Stimulated activated CD8-positive, alpha-beta memory T cell treated with anti-CD3 and anti-CD28 coated beads, Interleukin-4, amount 100 ng/mL, for 1 hour (primary cell): ENCODE measurements at places on chromosomes 13 and 19.
A peak's percentile ranks its signal among the peaks of the same experiment; 100 is the strongest.

GRCh38 chr19:15367439-15367838, 12.1 kb downstream of the AKAP8 start:
- no peak for DNase-seq

- DNase-seq = no peak
Observed at GRCh38 chr19:49859682-49860335, 7.6 kb downstream of the PNKP start.

- no peak for DNase-seq
Observed at GRCh38 chr13:69389899-69390298, 717.7 kb upstream of the ATXN8OS start.

DNA sequence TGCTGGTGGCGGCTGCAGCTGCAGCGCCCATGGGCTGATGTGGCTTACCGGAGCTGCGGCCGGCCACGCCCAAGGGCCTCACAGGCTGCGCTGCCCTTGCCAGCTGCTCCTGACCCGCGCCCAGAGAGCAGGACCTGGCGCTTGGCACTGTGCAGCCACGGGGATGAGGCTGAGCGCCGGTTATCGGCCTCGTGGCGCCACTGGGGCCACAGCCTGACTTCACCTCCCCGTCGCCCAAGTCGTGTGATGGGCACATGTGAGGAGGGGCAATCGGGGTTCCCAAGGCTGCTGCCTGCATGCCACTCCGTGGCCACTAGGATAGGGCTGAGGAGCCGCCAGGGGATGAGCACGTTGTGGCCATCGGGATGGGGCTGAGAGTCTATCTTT, 77.2 kb upstream of the PABPC3 start:
- DNase-seq = no peak

GRCh38 chr19:37251308-37252229, 33.6 kb downstream of the ZNF383 start:
- no peak for DNase-seq

- no peak for DNase-seq
Observed at GRCh38 chr19:36939153-36939552, 23.0 kb downstream of the ZNF568 start.

DNA sequence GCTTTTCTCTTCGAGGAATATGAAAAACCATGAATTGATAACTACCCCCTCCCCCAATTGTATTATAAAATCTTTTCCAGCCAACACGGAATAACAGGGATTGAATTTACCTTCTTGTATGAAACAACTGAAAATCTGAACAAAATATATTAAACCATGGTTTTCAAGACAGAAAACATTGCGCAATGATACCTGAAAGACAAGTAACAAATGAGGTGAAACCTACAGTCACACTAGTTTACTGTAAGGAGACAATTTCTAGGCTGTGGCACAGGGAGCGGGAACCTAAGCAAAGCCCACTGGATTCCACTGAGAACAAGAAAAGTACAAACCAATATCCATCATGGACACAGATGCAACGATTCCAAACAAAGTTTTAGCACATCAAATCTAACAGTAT, 53.4 kb downstream of the ZNF283 start:
- no peak for DNase-seq

GRCh38 chr19:15296353-15296752, 36.0 kb downstream of the BRD4 start:
- DNase-seq = no peak

- DNase-seq = no peak
Observed at GRCh38 chr19:55377356-55378131, 918 bp downstream of the TMEM190 start.

- DNase-seq = no peak
Observed at GRCh38 chr19:41456342-41456918, 13.5 kb downstream of the ERICH4 start.

DNA sequence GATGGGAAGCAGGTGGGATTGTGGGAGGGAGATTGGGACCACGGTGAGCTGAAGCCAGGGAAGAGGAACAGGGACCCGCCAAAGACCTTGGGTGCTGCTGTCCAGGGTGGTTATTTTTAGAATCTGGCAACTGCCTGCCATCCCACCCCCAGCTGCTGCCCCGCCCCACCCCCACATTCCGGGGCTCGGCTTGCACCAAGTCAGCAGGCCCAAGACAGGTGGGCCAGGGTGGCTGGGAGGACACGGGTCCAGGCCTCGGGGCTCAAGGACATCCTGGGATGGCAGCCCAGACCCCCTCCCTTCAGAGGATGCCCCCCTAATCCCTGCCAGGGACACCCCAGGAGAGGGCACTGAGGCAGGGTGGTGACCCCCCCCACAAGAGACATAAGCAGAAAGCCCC, 827 bp downstream of the CKM start:
- no peak for DNase-seq

DNA sequence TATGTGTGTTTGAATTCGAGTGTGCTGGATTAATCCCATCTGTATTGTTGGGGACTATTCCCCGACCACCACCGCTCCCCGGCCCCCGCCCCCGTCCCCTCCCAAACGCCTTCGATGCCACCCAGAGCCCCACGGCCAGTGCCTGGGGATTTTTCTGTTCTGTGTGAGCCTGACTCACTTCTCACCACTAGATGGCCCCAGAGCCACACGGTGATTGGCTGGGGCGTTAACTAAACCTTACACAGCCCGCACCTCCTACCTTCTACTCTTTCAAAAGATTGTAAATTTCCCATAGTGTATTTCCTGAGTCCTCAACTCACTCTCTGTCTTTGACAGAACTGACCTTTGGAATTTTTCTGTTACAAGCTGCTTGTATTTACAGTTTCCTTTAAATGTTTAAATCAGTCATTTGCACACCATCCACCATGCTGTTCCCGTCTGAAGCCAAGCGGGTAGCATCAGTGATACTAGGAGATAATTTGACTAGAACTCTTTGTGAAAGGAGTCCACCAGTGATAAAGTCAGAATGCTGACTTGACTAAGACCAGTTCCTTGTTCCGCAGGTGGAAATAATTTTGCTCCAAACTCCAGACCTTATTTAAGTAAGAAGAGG, 61.4 kb downstream of the RFX2 start:
- peak; percentile 62 for DNase-seq

DNA sequence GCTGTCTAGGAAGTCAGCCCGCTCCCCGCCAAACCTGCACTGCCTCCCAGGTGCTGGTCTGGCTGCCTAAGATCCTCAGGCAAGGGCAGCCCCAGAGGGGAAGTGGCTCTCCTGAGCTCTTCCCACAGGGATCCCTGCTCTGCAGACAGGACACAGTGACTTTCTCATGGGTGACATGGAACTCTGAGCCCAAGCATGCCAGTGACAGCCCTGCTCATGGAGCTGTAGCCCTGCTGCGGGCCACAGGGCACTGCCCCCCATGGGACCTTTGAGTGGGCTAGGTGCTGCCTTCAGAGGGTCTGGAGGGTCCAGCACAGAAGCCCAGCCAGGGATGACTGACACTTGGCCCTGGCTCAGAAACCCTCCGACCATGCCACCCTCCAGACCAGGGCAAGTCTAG, 109.1 kb downstream of the TUBA3C start:
- DNase-seq = no peak

GRCh38 chr13:42355092-42355485, 83.1 kb downstream of the AKAP11 start:
- DNase-seq = peak; percentile 34

- no peak for DNase-seq
Observed at GRCh38 chr19:28134311-28134710, 1078.6 kb downstream of the UQCRFS1 start.

- no peak for DNase-seq
Observed at GRCh38 chr19:1862424-1863327, 703 bp downstream of the KLF16 start.

DNA sequence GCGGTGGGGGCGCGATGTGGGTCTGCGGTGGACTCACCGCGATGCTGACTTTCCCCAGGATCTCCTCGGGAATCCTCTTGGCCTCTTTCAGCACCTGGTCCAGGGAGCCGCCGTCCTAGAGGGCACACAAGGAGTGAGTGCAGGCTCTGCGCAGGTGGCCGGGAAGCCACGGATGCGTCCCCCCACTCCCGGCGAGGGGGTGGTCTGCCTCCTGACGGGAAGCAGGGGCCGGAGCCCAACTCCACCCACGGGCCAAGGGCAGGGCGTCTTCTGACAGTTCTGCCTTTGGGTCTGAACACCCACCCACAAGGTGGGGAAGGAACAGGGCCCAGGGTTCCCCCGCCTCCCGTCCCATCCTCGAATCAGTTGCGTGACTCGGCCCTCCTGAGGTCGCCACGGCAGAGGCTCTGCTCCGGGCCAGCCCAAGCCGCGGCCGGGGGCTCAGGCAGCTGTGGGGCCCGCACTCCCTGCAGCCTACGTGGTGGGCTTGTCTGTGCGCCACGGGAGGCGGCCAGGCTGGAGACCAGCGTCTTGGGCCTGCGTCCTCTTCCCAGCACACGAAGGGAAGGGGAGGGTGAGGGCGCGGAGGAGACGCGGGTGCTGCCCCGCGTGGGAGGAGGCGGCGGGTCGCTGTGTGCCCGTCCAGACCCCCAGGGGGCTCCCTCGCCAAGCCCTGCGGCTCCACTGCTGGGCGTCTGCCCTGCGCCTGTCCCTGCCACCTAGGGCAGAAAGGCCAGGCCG, 21.4 kb downstream of the MAP2K2 start:
- no peak for DNase-seq

- DNase-seq = no peak
Observed at GRCh38 chr13:51785712-51786424, 18.1 kb downstream of the DHRS12 start.

DNA sequence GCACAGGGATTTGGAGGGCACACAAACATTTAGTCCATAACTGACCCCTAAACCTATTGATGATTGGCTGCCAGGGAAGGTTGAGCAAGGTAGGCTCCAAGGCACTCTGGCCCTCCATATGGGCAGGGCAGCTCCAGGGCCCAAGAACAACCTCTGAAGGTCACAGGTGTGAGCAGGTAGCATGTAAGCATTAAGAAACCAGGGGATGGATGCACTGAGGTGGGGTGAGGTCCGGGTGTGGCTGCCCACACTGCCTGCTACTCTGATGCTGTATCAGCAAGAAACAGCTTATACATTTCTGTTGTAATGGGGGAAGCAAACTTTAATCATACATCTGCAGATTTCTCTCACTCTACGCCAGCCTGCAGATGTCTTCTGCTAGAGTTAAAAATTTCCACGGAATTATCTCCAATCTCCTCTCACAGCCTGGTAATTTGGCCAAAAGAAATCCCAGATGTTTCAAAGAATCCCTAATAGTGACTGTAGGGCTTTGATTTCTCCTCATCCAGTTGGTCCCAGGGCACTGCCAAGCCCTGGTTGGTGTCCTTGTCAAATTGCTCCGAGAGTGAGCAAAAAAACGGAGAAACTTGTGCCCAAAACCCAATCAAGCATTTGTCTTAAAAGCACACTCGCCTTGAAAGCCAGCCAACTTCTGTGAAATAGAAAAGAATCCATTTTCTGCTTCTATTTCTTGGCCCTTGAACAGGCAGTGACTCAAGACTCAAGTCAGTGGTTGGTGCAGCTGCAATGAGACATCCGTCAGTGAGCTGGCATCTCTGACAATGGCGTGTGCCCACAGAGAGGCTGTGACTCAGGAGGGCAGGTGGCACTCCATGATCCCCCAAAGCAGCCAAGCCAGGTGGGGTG, 72.5 kb upstream of the MRI1 start:
- DNase-seq = no peak

- no peak for DNase-seq
Observed at GRCh38 chr13:20002787-20003186, 44.3 kb downstream of the ZMYM2 start.

- DNase-seq = no peak
Observed at GRCh38 chr19:53057904-53058580, 13.5 kb downstream of the ERVV-2 start.

DNA sequence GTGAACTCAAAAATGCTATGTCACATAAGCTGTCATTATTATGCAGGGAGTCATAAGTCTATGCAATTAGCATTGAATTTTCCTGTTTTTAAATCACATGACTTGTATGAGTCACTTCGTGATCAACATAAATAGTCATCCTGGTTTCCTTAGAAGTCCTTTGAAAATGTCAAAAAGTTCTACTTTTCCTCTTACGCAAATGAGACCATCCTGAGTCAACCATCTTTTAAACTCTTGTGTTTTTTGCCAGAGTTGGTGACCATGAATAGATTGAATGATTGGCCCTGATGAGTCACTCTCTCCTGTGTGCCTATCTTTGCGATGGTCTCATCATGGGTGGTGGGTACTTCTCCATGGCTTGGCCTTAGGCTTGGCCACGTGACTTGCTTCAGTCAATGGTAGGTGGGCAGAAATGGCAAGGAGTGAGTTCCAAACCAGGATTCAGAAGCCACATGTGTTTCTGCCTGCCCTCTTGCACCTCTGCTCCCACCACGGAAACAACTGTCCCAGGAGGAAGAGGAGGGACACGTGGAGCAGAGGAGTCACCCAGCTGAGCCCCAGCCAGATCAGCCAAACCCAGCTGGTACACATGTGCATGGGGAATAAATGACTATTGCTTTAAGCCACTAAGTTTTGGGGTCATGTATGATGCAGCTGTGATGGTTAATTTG, 123.5 kb upstream of the CACNA1A start:
- DNase-seq = no peak

GRCh38 chr19:15926484-15926883, 7.8 kb downstream of the CYP4F11 start:
- DNase-seq = no peak

- peak; percentile 5 for DNase-seq
Observed at GRCh38 chr19:55005684-55006488, 32.2 kb downstream of the GP6 start.

DNA sequence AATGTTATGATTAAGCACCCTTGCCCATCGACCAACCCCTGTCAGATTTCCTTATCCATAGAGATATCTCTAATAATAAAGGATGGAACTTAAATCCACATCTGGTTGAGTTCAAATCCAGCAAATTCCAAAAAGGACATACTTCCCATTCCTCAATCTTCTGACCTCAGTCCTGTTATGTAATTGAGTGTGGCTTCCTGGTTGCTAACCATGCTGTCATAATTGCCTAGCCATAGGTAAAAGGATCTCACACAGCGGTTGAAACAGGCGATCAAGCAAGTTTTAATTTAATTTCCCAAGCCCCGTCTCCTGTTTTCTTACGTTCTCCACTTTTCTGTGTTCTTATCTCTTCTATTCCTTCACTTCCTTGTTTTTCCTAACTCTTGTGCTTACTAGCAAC, 550.3 kb downstream of the GPC6 start:
- no peak for DNase-seq

GRCh38 chr19:39196860-39197562, at the start of gene NCCRP1:
Gene NCCRP1 (plus strand): TSS chr19:39196964. CDS start chr19:39196983, 19 bp downstream.
- no peak for DNase-seq

DNA sequence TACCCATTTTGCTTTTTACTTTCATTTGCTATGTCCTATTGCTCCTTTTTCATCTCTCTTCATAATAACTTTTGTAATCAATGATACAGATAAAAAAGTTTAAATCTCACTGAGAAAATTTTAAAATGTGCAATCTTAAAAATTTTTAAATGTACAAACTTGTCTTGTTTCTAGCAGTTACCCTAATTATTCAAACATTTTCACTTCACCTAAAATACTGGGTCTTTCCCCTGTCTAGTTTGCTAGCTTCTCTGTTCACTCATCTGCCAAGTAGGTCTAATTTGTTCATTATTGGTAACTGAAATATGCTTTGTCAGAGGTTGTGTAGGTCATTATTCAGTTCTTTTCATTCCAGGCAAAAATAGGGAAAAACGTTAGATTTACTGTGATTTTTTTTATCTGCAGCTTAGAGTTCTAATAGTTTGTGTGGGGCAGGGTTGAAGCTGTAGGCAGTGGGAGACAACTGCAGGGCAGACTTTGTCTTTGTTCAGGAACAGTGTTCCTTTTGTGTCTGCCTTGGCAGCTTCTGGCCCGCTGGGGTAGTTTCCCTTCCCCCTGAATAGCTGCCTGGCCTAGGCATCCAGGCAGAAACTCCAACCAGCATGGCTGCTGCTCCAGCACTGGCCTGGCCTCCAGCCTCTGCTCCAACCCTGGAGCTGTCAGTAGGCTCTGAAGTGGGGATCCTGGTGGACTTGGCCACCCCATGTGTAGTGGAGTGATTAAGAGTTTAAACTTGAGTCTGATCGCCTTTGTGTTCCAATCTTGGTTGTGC, 48.5 kb downstream of the WDFY2 start:
- no peak for DNase-seq
